Stimulated activated CD4-positive, alpha-beta T cell treated with anti-CD3 and anti-CD28 coated beads, Interleukin-1b, Interleukin-23, amount 100 ng/mL, for 1 hour (primary cell): ENCODE measurements at places on chromosomes 6 and 20.

DNA sequence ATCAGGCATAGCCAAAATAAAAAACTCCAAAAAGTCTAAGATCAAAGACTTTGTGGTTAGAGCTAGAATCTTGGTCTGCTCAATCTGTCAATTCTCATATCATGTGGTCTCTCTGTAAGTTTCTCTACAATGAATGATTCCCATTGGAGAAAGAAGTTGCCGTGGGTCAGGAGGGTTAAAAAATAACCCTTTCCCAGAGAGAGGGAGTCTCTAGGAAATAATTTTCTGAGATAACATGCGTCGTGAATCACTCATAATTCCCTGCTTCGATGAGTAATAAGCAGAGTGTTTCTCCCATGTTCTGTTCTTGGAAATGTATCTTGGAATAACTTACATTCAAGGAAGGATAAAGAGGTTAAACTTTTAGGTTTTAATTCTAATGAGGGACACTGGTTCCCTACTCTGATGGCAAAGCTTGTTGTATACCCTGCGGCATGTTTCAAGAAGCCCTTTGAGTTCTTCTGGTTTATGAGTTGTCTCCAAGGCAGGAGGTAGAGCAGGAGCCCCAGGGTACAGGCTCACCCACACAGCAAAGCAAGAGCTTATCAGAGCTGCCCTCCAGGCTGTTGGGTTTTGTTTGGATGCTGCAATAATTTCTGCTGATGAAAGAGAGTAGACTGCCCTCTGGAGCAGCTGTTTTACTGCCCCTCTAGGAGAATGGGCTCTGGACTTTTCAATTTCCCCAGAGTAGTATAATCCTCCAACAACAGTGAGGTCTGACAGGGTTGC, 599.1 kb downstream of the QKI start:
- no peak for DNase-seq

DNA sequence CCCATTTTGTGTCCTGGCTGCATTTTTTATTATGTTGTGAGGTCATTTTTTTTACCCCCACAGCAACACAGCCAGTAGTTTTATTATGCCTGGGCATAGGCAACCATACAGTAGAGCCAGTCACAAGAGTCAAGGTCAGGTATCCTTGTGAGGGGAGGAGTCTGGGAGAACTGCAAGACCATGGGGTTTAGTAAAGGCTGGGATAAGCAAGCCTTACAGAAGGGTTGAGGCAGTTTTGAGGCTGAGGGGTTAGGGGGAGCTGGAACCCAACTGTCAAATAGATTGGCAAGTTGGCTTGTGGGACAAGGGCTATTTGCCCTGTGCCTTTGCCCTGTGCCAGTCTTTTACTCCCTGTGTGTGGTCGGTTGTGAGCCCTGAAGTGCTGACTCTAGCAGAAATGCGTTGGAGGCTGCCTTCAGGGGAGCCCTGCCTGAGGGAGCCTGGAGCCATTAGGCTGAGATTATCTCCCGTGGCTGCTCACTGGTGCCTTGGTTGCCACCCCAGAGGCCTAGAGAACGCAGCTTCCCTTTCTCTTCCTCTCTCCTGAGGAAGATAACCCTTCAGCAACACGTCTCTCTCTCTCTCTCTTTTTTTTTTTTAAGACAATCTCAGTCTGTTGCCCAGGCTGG, 31.1 kb downstream of the RALY start:
- no peak for DNase-seq

DNA sequence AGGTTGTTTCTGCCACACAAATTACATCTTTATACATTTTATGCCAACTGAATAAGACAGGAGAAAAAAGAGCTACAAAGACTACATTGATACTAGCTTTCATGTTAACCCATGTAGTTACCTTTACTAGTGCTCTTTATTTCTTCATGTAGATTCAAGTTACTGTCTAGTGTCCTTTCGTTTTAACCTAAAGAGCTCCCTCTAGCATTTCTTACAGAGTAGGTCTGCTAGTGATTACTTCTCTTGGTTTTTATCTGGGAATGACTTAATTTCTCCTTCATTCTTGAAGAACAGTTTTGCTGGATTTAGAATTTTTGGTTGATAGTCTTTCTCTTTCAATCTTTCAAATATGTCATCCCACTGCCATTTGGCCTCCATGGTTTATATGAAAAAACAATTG, 21.2 kb upstream of the NOP56 start:
- DNase-seq: no peak

DNA sequence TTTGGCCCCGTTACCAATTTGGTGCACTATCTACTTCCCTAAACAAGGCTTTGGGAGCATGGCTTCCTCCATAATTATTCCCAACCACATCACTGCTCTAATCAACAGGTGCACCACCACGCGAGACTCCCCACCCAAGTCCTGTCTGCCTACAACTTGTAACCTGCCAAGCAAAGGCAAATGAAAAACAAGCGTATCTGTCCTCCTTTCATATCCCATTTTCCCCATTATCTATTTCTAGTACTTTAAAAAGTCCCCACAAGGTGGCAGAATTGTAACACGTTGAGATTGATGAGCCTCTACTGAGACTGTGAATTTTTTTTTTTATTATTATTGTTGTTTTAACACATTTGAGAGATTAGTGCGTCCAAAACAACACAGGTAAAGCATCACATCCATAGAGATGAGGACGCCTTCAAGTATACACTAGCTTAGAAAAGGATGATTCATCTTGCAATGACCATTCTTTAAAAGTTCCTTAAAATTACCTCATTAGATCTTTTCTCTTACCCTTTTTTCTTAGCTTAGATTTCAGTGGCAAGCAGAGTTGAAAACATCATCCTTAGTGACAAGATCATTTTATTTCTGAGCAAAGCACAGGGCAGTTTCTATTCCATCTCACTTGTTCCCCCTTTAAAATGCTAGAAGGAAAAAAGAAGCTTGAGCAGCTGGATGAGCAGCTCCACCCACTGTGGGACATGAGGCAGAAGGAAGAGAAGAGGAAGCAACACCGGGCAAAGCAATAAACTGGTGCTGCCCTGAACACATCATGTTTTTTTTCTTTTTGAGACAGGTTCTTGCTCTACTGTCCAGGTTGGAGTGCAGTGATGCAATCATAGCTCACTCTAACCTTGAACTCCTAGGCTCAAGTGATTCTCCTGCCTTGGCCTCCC, 210.8 kb downstream of the ARHGAP18 start:
- no peak for DNase-seq
